Brain (organoid and tissue), 16 donors: ENCODE measurements at places on chromosomes 1 and 21. TPM values are rescaled to one million over a fixed set of nuclear protein-coding genes. Genes with fewer than 3 reads are reported as not detected.

- peak; percentile 58 for DNase-seq
These were observed 426.5 kb upstream of the DAB1 start for GRCh38 chr1:57850176-57850940.

GRCh38 chr1:190101756-190102155, 375.9 kb downstream of the BRINP3 start:
- DNase-seq: no peak

DNA sequence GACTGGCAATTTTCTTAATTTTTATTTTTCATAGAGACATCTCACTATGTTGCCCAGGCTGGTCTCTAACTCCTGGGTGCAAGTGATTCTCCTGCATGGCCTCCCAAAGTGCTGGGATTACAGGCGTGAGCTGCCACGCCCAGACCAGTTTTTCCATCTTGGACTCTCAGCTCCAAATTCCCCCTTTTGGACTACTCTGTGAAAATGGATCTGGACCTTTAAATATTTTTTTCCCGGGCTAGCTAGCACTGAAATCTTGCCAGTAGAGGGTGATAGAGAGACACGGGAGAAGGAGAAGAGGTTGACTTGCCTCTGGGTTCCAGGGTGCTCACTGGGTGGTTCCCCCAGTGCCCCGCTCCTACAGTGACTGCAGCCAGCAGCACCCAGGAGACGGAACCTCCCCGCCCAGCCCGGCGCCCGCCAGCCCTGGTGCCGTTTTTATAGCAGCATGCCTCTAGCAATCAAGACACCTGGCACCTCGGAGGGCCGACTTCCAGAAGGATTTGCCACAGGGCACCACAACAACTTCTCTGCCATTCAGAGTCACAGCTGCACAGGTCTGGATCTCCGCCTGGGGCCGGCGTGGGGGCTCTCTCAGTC, 34.7 kb upstream of the SCCPDH start:
- peak; percentile 64 for DNase-seq

GRCh38 chr21:42093991-42094421, 22.9 kb downstream of the UMODL1 start:
- DNase-seq: no peak

DNA sequence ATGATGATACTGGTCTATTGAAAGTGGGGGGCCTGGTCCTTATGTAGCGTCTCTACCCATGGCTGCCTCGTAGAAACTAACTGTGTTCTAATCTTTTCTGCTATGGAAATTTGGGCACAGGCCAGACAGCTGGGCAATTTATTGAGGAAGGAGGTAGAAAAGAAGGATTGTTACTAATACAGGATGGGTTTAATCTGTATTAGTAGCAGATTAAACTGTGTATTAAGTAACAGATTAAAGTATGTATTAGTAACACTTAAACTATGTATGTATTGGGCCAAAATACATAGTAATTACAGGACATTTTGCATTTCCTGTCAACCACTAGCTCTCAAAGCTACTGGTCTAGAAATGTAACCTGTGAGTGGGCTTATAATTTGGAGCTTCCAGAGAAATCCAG, 142.0 kb downstream of the MAST2 start:
- DNase-seq: no peak

GRCh38 chr1:220166853-220167252, 72.9 kb downstream of the IARS2 start:
- DNase-seq: no peak

DNA sequence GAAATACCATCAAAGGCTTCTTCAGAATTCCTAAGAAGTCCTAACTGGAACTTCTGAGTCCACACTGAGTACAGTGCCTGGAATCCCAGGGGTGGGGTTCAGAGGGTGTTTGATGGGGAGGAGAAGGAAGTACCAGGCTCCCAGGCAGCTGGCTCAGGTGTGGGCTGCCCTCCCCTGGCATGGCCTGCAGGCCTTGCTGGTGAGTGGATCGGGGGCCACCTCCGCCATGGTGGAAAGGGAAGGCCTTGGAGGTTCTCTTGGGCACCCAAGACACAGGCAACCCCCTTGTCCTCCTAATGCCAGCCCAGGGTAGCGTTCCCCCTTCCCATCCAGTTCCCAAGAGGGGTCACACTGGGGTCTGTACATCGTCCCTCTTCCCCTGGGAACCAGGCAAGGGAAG, 26.8 kb upstream of the TNFRSF1B start:
- DNase-seq: no peak

DNA sequence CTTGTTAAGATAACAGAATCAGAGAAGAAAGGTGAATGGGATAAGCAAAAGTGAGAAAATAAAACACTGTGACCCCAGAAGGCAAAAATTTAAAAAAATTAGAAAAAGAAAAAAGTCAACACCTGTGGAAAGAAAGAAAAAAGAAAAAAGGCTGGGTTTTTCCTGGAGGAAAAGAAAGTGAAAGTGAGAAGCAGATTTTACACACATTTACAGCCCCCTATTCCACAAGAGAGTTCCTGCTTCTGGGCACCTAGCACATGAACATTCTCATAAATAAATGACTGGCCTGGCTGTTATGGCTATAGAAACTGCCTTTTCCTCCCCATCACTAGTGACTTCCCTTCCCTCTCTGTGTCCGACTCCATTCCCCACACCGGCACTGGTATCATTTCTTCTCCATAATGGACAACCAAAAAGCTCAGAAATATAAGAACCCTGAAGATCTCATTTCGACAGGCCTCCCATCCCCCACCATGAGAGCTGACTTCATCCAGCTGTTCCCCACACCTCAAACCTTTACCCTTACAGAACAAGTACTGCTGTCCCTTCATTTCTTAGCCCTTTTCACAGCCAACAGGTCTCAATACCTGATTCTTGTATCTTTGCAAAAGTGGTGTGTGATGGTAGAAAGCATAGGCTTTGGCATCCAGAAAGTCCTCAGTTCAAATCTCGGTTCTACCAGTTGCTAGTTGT, 12.6 kb downstream of the MTF1 start:
- no peak for DNase-seq

OVAAL gene
- not detected for polyA plus RNA-seq

PTPN7 gene
- 0.29 TPM for polyA plus RNA-seq

TEDDM1 gene
- polyA plus RNA-seq: not detected

C1orf210 gene
- 1.7 TPM for polyA plus RNA-seq

ADGRL4 gene
- polyA plus RNA-seq: 5.6 TPM

DIO1 gene
- not detected for polyA plus RNA-seq

ENAH gene
- 85.4 TPM for polyA plus RNA-seq

HEYL gene
- polyA plus RNA-seq: 10.7 TPM

GPR52 gene
- not detected for polyA plus RNA-seq
